G401 (cell line): ENCODE measurements at places on chromosomes 6 and 20.
A peak's percentile ranks its signal among the peaks of the same experiment; 100 is the strongest.

DNA sequence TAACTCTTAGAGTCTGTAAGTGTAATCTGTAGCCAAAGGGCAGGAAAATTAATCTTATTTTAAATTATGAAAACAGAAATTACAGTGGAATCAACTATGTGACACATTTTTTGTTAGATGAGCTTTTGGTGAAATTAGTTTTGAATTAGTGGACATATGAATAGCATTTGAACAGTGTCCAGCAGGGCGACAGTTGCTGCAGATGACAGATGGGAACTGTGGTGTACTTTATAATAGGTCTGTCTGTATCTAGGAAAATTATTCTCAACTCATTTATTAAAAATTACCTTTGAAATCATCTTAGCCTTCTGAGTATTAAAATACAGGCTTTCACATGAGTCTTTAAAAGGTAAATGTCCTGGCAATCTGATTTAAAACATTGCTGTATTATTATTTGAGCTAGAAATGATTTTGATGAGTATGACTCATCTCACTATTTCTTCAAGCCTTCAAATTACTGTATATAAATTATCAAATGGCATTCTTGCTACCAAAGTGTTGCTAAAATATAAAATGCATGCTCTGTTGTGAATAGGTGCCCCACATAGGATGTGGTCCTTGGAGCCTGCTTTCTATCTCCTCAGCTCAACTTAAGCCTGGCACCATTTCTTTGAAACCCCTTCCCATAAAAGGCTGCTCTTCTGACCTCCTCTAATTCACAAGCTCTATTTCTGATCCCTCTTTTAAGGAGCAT is 150.4 kb downstream of the C6orf58 start:
- peak; percentile 42 for DNase-seq

- DNase-seq = peak; percentile 77
Observed at GRCh38 chr6:56637640-56638039, 5.0 kb downstream of the DST start.

DNA sequence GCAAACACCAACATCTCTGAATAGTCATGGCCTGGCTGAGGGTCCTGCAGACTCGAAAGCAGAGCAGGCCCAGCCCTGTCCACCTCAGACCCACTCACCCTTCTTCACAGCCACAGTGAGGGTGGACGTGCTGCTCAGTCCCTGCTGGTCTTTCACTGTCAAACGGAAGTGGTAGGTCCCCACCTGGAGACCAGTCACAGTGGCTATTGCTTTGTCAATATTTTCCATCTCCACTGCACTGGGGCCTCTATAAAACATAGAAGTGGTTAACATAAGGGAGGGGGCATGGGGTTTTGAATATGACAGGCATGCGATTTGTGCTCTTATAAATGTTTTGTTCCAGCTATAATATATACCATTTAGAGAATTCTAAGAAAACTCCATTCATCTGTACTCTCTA is 73.9 kb downstream of the ALDH5A1 start:
- DNase-seq = no peak

- no peak for DNase-seq
Observed at GRCh38 chr20:34037767-34038166, 44.1 kb downstream of the RALY start.
